Fibroblast of villous mesenchyme (primary cell): ENCODE measurements at places on chromosomes 5 and 9. TPM values are rescaled to one million over a fixed set of nuclear protein-coding genes. Genes with fewer than 3 reads are reported as not detected.

GRCh38 chr5:87949676-87950631, 318.7 kb downstream of the TMEM161B start:
- DNase-seq = no peak

Gene IL33
- total RNA-seq = 1.3 and 7.3 TPM in 2 replicates

- DNase-seq = no peak
Measured at GRCh38 chr9:134937164-134937555, 19.4 kb upstream of the FCN1 start.

Gene TMEM174
- not detected in 2 replicates for total RNA-seq

DNA sequence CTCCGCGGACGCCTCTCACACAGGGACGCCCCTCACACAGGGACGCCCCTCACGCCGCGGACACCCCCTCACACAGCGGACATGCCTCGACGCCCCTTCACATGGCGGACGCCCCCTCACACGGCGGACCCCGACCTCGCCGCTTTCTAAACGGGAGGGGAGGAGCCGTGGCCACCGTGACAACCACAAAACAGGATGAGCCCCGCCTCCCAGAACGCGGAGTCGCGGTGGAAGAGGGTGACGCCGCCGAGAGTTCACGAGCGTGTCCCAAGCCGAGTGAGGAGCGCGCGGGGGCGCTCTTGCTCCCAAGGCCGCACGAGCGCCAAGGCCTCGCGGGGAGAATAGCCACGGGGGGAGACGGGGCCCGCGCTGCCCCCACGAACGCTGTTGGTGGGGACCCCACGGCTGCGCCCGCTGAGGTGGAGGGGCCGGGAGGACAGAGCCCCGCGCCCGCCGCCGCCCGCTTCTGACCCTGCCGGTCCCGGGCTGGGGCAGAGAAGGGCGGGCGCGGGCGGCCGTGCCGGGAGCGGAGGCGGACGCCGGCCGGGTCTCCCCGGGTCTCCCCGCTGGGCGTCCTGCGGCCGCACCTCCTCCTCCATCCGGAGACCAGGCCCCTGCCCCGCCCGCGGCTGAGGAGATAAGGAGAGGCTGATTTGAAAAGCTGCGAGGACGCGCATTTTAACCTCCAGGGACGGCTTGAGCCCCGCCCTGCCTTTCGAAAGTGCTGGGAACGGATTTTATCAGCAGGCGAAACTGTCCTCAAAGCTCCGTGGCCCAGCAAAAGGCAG, 3.9 kb upstream of the NKD2 start:
- peak; percentile 75 for DNase-seq

- peak; percentile 92 for DNase-seq
Measured at GRCh38 chr5:91384671-91385430, 1.7 kb upstream of the ARRDC3 start.

- DNase-seq = peak; percentile 90
Measured at GRCh38 chr9:93133681-93134014, 403 bp downstream of the NINJ1 start.

GRCh38 chr5:143194713-143195112, 208.8 kb downstream of the NR3C1 start:
- no peak for DNase-seq
